T-helper 2 cell (primary cell): ENCODE measurements at places on chromosomes 5 and 9.

- no peak for DNase-seq
These were observed 4.5 kb upstream of the HMCN2 start for GRCh38 chr9:130260816-130261765.

DNA sequence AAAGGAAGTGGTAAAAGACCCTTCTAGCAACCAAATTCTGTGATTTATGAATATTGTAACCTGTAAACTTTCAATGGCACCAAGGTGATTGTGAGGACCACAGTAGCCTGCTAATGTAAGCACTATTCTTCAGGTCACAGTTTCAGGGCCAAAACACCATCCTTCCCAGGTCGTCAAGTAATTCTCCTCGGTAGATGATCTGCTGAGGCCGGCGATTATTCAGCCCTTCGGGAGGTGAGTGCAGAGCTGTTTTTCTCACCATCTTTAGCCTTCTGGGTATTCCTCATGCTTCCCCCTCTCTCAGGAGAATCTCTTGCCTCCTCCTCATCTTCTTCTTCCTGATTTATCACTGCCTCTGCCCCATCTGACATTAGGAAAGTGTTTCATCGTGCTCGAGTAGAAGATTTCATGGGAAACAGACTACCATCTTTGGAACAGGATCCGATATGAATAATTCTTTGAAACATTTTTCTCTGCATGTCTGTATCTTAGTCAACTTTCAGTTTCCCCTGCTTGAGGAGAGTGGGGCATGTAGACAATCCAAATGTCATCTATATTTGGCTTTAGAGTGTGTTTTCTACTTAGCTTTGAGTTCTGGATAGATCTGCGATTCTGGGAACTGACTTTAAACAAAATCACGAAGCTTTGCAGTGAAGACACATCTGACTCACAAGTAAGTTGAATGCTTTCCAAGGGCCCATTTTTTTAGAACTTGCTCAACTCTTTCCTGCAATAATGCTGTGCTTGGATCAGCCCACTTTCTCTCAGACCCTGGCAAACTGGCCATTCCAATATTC, 173.9 kb downstream of the AOPEP start:
- no peak for DNase-seq

GRCh38 chr9:20713172-20713571, 29.1 kb downstream of the FOCAD start:
- no peak for DNase-seq

GRCh38 chr9:28413471-28413870, 840.2 kb upstream of the C9orf72 start:
- no peak for DNase-seq

- DNase-seq: no peak
These were observed 520 bp downstream of the CCIN start for GRCh38 chr9:36169708-36170107.

DNA sequence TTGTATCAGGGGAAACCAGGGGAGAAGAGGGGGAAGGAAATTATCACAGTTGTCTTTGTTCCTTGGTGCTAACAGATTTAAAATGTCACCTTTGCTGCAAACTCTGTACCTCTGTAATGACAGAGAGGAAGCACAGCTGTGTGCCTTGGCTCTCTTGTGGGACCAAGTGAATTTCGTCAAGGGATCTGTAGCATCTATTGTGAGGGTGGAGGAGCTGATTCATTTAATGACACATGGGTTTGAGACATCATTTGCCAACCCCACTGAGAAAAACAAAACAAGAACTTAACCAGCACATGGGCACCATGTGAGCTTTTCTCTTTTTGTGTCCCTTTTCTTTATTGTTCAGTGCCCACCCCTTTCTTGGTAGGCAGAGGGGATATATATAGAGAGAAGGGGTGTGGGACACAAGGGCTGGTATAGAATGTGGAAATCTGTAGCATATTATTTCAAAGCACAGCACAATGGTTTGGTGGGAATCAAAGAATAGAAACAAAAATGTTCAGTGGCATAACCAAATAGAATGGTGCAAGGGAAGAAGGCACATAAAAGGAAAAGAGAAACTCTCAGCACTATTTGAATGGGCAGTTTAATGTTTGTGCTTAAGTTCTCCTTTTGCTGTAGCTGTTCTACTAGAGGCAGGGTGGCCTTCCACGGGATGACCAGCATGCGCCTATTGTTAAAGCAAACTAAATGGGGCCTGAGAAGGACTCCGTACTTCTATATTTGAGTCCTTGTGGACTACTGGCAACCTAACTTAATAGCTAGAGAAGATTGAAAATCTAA, 63.3 kb downstream of the LIX1 start:
- DNase-seq: no peak

GRCh38 chr5:158010831-158011230, 151.9 kb upstream of the CLINT1 start:
- no peak for DNase-seq

- DNase-seq: no peak
These were observed 36.8 kb upstream of the SSBP2 start for GRCh38 chr5:81787474-81788242.

DNA sequence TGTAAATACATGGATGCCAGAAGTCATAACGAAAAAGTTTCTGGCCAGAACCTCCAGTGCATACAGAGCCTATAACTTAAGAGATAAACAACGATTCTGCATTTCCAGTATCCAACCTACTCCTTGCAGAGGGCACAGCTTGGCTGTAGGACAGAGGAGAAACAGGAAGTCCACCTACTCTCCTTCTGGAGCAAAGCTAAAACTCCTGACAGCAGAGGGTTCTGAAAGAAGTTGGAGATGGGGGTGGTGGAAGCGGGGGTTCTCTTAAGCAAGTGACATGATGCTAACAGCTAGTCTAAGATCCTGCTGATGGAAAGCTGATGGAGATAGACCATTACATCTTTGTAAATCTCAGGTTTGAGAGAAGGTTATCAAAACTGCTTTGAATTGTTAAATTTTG, 35.5 kb upstream of the CTNNAL1 start:
- DNase-seq: no peak
